Chondrocyte (in vitro differentiated cells): ENCODE measurements at places on chromosomes 6 and 20. TPM values are rescaled to one million over a fixed set of nuclear protein-coding genes. Genes with fewer than 3 reads are reported as not detected.

GRCh38 chr20:56350842-56351241, 7.9 kb upstream of the FAM210B start:
- peaks cover 43% of the 10 kb centered on the region for H3K27me3 ChIP-seq
- DNase-seq, result no peak
- H3K27ac ChIP-seq, result no peak overlapping the region
- H3K36me3 ChIP-seq, result no peaks in the 10 kb centered on the region
- no peaks in the 10 kb centered on the region for H3K4me1 ChIP-seq

GRCh38 chr6:20335872-20336271, 65.8 kb upstream of the E2F3 start:
- H3K27ac ChIP-seq, result no peak overlapping the region
- H3K36me3 ChIP-seq, result no peaks in the 10 kb centered on the region
- DNase-seq, result no peak
- H3K27me3 ChIP-seq, result peaks cover 2% of the 10 kb centered on the region

XKR7 gene
- total RNA-seq, result 0.02 TPM in 1 of 3 replicates, not detected in the others

DNA sequence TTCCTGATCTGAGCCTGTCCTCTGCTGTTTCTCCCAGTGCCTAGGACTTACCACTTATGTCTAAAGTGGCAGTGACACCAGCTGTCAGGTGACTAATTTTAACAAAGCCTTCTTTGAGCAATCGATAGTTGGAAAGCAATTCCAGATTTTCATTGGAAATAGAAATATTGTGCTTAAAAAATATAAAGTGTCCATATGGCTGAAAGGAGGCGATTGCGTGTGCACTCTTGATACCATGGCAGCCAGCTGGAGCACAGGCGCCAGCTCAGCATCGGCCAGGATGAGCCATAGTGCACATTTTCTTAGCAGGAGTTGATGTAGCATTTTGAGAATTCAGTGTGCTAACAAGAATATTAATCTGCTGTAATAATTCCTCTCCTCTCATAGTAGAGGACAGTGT, 70.0 kb downstream of the LRRC1 start:
- no peak overlapping the region for H3K27ac ChIP-seq
- peaks cover 54% of the 10 kb centered on the region for H3K4me1 ChIP-seq
- no peaks in the 10 kb centered on the region for H3K27me3 ChIP-seq

DNA sequence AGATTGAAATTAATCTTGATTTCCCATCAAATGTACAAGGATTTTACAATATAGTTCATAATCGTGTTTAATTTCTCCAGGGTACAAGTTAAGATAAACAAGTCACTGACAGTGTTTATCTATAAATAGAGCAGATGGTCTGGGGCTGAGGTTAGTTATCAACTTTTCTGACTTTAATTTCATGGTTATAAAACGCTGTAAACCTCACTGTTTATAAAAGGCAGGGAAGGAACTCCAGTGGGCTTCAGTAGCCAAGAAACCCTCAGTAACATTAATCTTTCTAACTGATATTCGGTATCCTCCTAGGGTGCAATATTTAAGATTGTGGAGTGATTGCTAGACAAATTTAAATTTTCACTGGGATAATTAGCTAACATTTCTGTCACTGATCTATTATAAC, 68.6 kb downstream of the GFRAL start:
- H3K4me3 ChIP-seq, result no peak overlapping the region
- H3K36me3 ChIP-seq, result no peaks in the 10 kb centered on the region
- peaks cover 18% of the 10 kb centered on the region for H3K27me3 ChIP-seq
- no peak overlapping the region for H3K27ac ChIP-seq
- H3K4me1 ChIP-seq, result no peaks in the 10 kb centered on the region

GRCh38 chr6:43746071-43746470, 23.9 kb upstream of the VEGFA start:
- H3K27ac ChIP-seq, result no peak overlapping the region
- H3K4me1 ChIP-seq, result no peaks in the 10 kb centered on the region
- no peak overlapping the region for H3K4me3 ChIP-seq
- H3K36me3 ChIP-seq, result no peaks in the 10 kb centered on the region
- peaks cover 12% of the 10 kb centered on the region for H3K27me3 ChIP-seq
- DNase-seq, result peak; percentile 0

COX7A2 gene
- 302 to 311 TPM (median 303 TPM) in 3 replicates for total RNA-seq

LPA gene
- 0.31 TPM in 1 of 3 replicates, not detected in the others for total RNA-seq

DNA sequence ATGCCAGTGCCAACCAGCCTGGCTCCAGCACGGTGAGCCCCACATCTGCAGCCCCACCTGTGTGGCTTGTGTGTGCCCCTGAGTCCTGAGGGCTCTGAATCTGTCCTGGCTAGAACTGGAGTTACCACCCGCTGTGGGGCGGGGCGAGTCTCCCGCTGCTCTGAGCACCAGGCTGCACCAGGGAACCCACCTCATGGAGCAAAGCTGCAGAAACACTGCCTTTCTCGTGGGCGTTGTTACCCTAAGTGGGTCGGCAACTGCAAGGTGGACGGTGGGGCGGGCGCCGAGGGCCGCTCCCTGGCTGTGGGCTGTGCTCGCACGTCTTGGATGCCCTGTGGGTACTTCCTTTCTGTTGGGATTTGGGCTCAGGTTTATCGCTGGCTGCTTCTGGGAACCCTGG, 12.7 kb upstream of the ZBTB46 start:
- peaks cover 2% of the 10 kb centered on the region for H3K36me3 ChIP-seq
- no peak for DNase-seq

RIPPLY2 gene
- total RNA-seq, result not detected in 3 replicates

GRCh38 chr6:160088069-160088783, 33.4 kb upstream of the SLC22A1 start:
- H3K27ac ChIP-seq, result peak overlapping the region; percentile 17
- peaks cover 8% of the 10 kb centered on the region for H3K4me1 ChIP-seq
- H3K36me3 ChIP-seq, result peaks cover 34% of the 10 kb centered on the region
- H3K4me3 ChIP-seq, result no peak overlapping the region

GRCh38 chr6:104716858-104717257, 142.9 kb downstream of the HACE1 start:
- no peak overlapping the region for H3K4me3 ChIP-seq
- no peak for DNase-seq

DNA sequence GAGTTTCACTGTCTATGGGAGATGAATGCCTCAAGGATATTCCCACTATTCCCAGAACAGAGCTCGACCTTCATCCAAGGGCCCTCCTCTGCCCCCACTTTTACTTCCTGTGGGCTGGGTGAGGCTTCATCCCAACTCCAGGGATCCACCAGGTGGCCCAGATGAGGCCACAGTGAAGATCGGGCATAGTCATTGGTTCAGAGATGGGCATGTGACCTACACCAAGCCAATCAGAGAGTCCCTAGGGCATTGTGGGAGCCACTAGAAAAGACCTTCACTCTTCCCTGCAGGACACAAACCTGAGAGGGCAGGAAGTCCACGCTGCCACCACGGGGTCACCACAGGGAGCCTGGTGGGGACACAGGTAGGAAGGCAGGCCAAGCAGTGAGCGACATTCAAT, 72.9 kb upstream of the SLC22A16 start:
- peaks cover 3% of the 10 kb centered on the region for H3K36me3 ChIP-seq
- no peak for DNase-seq
- H3K27ac ChIP-seq, result no peak overlapping the region

DNA sequence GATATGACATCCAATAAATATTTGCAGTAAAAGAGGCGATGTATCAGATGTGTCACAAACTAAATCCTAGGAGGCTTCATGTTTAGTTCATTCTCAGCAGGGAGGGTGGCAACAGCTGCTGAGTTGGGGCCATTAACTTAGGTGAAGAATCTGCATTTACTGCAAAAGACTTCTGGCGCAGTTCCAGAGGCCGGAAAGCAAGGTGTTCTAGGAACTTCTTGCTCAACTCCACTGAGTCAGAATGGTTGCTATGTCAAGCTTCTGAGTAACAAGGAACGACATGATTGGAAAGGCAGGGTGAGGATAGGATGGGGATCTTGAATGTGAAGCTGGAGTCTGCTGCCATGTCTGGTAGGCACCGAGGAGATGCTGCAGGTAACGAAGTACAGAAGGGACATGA, 11.7 kb downstream of the ADNP start:
- peaks cover 65% of the 10 kb centered on the region for H3K4me1 ChIP-seq
- H3K36me3 ChIP-seq, result no peaks in the 10 kb centered on the region
- no peak overlapping the region for H3K4me3 ChIP-seq
- no peaks in the 10 kb centered on the region for H3K27me3 ChIP-seq
- H3K27ac ChIP-seq, result peak overlapping the region; percentile 32

DNA sequence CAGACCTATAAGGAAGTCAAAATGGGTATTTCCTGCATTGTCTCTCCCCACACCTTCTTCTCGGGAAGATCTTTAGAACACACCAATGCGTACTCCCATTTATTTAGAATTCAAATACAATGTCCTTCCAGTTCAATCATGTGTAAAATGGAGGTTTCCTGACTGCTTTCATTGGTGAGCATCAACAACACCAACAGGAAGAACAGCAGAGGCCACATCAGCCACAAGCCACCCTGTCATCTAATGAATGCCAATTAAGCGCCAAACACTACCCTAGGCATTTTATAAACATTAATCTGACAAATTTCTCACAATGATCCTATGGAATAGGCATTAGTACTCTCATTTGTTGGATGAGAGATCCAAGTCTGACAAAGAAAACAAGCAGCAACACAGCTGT, 68.4 kb upstream of the SMLR1 start:
- H3K4me1 ChIP-seq, result peaks cover 18% of the 10 kb centered on the region
- DNase-seq, result no peak
- H3K4me3 ChIP-seq, result no peak overlapping the region
- no peak overlapping the region for H3K27ac ChIP-seq
- peaks cover 11% of the 10 kb centered on the region for H3K27me3 ChIP-seq
- no peaks in the 10 kb centered on the region for H3K36me3 ChIP-seq

GRCh38 chr6:3390698-3391097, 66.2 kb downstream of the SLC22A23 start:
- no peak overlapping the region for H3K4me3 ChIP-seq
- no peaks in the 10 kb centered on the region for H3K27me3 ChIP-seq
- DNase-seq, result no peak
- H3K4me1 ChIP-seq, result peaks cover 7% of the 10 kb centered on the region
- H3K27ac ChIP-seq, result no peak overlapping the region
- H3K36me3 ChIP-seq, result peaks cover 7% of the 10 kb centered on the region

DNA sequence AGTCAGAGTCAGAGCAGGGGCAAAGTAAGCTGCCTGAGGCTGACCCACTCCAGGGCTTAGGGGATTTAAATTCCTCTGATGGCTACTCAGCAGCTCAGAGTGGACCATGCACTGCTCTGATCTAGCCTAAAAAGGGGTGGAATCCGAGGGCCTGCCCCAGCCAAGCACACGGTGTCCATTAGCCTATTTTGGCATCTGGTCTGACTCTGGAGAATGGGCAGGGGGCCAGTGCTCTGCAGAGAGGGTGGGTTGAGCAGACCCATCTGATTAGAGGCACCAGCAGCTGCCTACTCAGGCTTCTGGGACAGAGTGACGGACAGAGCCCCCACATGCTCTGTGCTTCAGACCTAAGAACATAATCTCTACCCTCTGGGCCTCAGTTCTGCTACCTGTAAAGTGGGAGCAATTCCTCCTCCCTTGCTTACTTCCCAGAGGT, 25.9 kb upstream of the TGM2 start:
- peaks cover 2% of the 10 kb centered on the region for H3K36me3 ChIP-seq
- no peak overlapping the region for H3K27ac ChIP-seq
- H3K27me3 ChIP-seq, result no peaks in the 10 kb centered on the region
- no peak for DNase-seq

DNA sequence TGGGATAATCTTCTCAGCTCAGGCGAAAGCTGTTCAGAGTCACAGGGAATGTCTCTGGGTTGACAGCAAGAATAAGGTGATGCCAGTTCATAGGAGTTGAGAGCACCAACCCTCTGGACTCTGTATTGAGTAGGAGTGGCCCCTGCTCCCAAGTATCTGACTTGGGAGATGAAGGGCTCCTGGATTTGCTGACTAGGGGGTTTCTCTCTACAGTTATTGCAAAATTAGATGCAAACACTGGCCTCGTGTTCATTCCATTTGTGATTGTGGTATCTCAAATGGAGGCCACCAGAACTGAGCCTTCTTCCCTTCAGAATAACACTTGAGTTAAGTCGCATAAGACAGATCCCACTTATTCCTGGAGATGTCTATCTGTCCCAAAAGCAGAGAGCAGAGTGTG, 135.7 kb downstream of the PDE7B start:
- no peak overlapping the region for H3K4me3 ChIP-seq
- no peak for DNase-seq
- no peak overlapping the region for H3K27ac ChIP-seq
- H3K27me3 ChIP-seq, result no peaks in the 10 kb centered on the region
- H3K4me1 ChIP-seq, result peaks cover 15% of the 10 kb centered on the region

DNA sequence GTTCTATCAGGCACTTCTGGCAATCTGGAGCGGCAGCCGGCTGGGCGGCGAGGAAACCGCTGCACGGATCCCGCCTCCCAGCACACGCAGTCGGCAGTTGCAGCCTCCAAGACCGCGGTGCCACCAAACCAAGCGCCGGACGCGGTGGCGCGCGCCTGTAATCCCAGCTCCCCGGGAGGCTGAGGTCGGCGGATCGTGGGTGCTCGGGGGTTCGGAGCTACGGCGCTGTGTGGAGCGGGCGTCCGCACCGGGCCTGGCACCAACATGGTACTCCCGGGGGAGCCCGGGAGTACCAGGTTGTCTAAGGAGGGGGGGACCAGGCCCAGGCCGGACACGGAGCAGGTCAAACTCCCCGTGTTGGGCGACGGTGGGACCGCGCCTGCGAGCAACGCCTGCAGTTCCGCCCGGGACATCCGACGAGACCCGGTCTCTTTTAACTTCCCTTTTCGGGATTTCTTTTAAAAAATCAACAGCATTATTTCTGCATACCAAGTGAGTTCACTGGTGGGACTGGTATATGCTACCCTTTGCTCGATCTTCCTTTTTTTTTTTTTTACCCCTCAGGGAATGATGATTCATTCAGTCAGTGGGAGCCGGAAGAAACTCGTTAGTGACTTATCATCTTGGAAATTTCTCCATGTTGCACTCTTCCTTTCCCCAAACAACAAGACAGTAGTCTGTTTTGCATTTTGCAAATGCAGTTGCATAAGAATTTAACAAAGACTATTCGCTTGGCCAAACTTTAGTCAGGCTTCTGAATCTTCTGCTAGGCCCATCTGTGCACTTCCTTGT, 27.6 kb downstream of the ZNF311 start:
- H3K4me1 ChIP-seq, result peaks cover 17% of the 10 kb centered on the region
- peak; percentile 91 for DNase-seq
- peaks cover 1% of the 10 kb centered on the region for H3K27me3 ChIP-seq
- peak overlapping the region; percentile 73 for H3K4me3 ChIP-seq
- H3K27ac ChIP-seq, result peak overlapping the region; percentile 84

SEMG1 gene
- not detected in 3 replicates for total RNA-seq

DNA sequence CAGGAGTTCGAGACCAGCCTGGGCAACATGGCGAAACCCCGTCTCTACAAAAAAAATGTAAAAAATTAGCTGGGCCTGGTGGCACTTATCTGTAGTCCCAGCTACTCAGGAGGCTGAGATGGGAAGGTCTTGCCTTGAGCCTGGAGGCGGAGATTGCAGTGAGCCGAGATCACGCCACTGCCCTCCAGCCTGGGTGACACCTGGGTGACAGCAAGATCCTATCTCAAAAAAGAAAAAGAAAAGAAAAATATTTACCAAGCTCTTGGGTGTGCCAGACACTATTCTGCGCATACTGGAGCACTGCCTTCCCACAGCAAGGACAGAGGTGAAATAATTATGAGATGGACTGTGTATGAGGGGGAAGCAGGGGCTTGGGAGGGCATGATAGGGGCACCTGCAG, 19.6 kb downstream of the POFUT1 start:
- no peaks in the 10 kb centered on the region for H3K27me3 ChIP-seq
- no peaks in the 10 kb centered on the region for H3K4me1 ChIP-seq
- H3K4me3 ChIP-seq, result no peak overlapping the region
- no peak for DNase-seq

GZF1 gene
- total RNA-seq, result 10.7 to 14.6 TPM (median 11.4 TPM) in 3 replicates
